ENCODE measurements at places on chromosomes 13 and 19.
A peak's percentile ranks its signal among the peaks of the same experiment; 100 is the strongest.

- no peaks in the 10 kb centered on the region for H3K36me3 ChIP-seq
- DNase-seq, result no peak
- peaks cover 20% of the 10 kb centered on the region for H3K27me3 ChIP-seq
Observed at GRCh38 chr19:54429545-54430227, 14.4 kb downstream of the TTYH1 start.

DNA sequence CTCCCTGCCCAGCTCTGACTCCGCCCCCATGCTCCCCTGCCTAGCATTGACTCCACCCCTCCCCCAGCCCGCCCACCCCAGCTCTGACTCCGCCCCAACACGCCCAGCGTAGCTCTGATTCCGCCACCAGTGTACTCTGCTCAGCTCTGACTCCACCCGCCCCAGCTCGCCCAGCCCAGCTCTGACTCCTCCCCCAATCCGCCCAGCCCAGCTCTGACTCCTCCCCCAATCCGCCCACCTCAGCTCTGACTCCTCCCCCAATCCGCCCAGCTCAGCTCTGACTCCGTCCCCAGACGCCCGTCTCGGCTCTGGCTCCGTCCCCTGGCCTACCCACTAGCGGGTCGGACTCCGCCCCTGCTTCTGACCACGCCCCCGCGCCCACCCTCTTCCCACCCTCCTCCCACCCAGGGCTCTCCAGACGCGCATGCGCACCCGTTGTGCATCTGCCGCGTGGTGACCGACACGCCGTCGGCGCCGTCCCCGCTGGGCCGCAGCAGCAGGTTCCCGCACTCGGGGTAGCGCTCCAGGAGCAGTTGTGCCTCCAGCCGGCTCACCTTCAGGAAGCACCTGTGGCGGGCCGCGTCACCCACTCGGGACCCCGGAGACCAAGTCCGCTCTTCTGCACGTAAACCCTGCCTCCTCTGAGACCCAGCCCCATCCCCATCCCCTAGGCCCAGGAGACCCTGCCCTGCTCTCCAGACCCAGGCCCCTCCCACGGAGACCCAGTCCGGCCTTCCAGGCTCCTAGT lies 10.2 kb downstream of the STAP2 start:
- H3K27me3 ChIP-seq, result no peaks in the 10 kb centered on the region
- peak overlapping the region; percentile 36 for H3K27ac ChIP-seq
- no peaks in the 10 kb centered on the region for H3K36me3 ChIP-seq
- peaks cover 18% of the 10 kb centered on the region for H3K4me1 ChIP-seq
- peak; percentile 93 for DNase-seq

- no peaks in the 10 kb centered on the region for H3K27me3 ChIP-seq
- no peak overlapping the region for H3K4me3 ChIP-seq
- H3K36me3 ChIP-seq, result peaks cover 20% of the 10 kb centered on the region
- H3K27ac ChIP-seq, result no peak overlapping the region
Observed at GRCh38 chr19:2527686-2528085, 51.8 kb downstream of the GADD45B start.

DNA sequence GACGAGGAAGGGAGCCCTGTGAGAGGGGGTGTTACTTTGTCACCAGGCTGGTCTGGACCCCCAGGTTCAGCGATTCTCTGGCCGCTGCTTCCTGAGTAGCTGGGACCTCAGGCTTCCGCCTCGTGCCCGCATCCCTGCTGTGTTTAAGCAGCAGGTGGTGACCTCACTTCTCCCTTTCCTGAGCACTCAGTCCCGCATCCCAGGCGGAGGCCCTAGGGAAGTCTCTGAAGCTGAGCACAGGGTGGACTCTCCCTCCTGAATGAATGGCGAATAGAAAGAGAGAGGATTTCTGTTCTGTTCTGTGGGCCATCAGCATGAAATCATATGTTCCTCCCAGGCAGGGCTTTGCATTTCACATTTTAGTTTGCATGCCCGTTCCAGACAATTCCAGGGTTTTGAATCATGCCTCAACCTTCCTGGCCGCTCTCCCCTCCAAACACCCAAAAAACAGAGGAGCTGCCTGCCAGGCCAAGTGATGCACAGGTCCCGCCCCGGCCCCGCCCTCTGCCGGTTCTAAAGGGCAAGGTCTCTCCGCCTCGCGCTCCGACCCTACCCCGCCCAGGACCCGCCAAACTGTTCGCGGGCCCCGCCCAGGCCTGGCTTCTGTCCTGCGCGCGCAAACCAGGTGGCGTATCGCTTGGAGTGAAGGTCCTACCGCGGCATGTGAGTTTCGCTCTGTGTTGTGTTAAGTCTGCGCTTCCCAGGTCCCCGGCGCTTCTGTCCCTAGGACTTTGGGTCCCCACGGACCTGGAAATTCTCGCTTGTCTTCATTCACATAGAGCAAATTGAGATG lies 35.1 kb upstream of the ZNF808 start:
- H3K27ac ChIP-seq, result no peak overlapping the region
- no peaks in the 10 kb centered on the region for H3K36me3 ChIP-seq
- DNase-seq, result peak; percentile 12
- no peaks in the 10 kb centered on the region for H3K4me1 ChIP-seq
- H3K27me3 ChIP-seq, result no peaks in the 10 kb centered on the region
- H3K4me3 ChIP-seq, result no peak overlapping the region

DNA sequence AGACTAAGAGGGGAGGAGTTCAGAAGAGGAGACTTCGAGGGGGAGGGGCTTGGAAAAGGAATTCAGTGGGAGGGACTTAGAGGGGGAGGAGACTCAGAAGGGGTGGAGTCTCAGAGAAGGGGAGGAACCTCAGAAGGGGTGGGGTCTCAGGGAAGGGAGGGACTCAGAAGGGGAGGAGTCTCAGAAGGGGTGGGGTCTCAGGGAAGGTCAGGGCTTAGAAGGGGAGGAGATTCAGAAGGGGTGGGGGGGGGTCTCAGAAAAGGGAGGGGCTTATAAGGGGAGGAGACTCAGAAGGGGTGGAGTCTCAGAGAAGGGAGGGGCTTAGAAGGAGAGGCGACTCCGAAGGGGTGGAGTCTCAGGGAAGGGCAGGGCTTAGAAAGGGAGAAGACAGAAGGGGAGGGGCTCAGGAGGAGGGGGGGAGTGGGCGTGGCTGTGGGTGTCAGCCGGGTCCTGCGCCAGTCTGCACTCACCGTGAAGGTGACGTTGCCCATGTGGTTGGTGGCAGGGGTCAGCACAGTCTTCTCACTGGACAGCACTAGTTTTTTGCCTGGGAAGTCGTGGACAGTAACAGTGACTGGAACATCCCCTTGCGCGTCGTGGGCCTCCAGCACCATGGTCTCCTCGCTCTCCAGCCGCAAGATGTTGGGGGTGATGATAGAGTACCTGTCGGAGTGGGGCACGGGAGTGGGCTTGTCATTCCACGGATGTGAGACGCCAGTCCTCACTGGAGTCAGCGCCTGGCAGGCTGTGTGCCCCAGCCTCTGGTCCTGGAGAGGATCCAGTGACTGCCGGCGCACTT lies 1.5 kb downstream of the C3 start:
- H3K4me3 ChIP-seq, result no peak overlapping the region
- no peaks in the 10 kb centered on the region for H3K36me3 ChIP-seq
- DNase-seq, result peak; percentile 44
- H3K27me3 ChIP-seq, result no peaks in the 10 kb centered on the region
- H3K27ac ChIP-seq, result no peak overlapping the region
- H3K4me1 ChIP-seq, result peaks cover 35% of the 10 kb centered on the region

- peaks cover 15% of the 10 kb centered on the region for H3K4me1 ChIP-seq
- peak overlapping the region; percentile 93 for H3K4me3 ChIP-seq
- DNase-seq, result peak; percentile 80
- H3K27me3 ChIP-seq, result peaks cover 3% of the 10 kb centered on the region
- no peaks in the 10 kb centered on the region for H3K36me3 ChIP-seq
Observed at GRCh38 chr19:18204394-18205199, 755 bp upstream of the RAB3A start.

GRCh38 chr13:28128926-28129325 lies 9.4 kb upstream of the PAN3 start:
- no peaks in the 10 kb centered on the region for H3K27me3 ChIP-seq
- no peaks in the 10 kb centered on the region for H3K36me3 ChIP-seq
- DNase-seq, result no peak
- no peak overlapping the region for H3K27ac ChIP-seq
- H3K4me1 ChIP-seq, result no peaks in the 10 kb centered on the region
- H3K4me3 ChIP-seq, result no peak overlapping the region

DNA sequence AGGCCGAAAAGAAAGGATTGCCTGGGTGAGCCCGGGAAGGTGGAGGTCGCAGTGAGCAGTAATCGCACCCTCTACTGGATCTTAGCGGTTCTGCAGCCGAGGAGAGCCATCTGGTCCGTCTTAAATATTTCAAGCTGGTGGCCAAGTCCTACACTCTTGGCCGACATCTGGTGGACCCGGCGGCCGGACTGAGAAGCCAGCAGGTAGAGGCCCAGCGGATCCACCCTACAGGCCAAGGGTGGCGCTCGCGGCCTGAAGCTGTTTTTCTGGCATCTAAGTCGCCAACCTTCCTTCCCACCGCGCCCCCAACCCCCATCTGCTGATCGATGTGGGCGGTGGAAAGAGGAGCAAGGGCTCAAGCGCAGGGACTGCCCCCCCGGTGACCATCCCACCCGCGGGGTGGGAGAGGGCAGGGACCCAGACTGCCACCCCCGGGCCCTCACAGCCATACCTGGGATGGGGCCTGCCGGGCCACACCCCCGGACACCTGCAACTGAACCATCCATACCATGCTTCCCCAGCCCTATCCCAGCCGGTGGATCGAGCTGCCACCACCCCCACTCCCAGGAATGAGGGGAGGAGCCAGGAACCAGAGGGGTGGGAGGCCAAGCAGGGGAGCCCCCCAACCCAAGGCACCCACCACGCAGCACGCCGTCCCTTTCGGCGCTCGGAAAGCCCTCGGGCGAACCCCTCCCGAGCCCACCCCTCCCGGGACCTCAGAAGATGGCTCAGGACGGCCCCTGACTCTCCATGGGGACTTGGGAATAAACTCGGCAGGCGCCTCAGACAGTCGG lies 46.3 kb upstream of the ZNF730 start:
- H3K4me1 ChIP-seq, result peaks cover 12% of the 10 kb centered on the region
- H3K4me3 ChIP-seq, result peak overlapping the region; percentile 20
- DNase-seq, result peak; percentile 16

DNA sequence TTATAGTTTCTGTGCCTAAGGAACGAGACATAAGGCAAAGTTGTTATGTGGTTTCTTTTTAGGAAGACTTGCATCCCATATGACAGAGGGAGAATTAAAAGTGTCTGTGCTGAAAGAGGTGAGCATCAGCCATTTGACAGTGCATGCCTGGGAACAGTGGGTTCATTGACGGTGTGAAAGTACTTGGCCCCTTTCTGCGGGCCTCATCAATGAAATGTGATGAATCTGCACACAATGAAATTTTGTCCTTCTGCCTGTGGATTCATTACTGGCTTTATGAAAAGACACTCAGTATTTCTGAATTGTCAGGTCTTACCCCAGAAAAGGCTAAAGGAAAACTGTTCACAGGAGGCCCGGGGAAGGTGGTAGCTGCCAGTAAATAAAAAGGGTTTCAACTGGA lies 295.8 kb downstream of the FOXO1 start:
- no peaks in the 10 kb centered on the region for H3K27me3 ChIP-seq
- H3K27ac ChIP-seq, result no peak overlapping the region
- H3K4me1 ChIP-seq, result peaks cover 25% of the 10 kb centered on the region
- H3K4me3 ChIP-seq, result no peak overlapping the region
- no peak for DNase-seq

- no peak for DNase-seq
- no peaks in the 10 kb centered on the region for H3K36me3 ChIP-seq
- no peak overlapping the region for H3K4me3 ChIP-seq
- no peak overlapping the region for H3K27ac ChIP-seq
- H3K27me3 ChIP-seq, result no peaks in the 10 kb centered on the region
Observed at GRCh38 chr19:31759359-31759758, 410.1 kb upstream of the TSHZ3 start.

GRCh38 chr13:37485756-37486155 lies 112.8 kb downstream of the POSTN start:
- no peaks in the 10 kb centered on the region for H3K27me3 ChIP-seq
- H3K4me1 ChIP-seq, result no peaks in the 10 kb centered on the region
- H3K36me3 ChIP-seq, result no peaks in the 10 kb centered on the region
- no peak overlapping the region for H3K4me3 ChIP-seq

GRCh38 chr13:90201676-90202460 lies 1145.6 kb upstream of the MIR17HG start:
- no peak overlapping the region for H3K27ac ChIP-seq
- no peaks in the 10 kb centered on the region for H3K27me3 ChIP-seq
- H3K4me1 ChIP-seq, result no peaks in the 10 kb centered on the region

DNA sequence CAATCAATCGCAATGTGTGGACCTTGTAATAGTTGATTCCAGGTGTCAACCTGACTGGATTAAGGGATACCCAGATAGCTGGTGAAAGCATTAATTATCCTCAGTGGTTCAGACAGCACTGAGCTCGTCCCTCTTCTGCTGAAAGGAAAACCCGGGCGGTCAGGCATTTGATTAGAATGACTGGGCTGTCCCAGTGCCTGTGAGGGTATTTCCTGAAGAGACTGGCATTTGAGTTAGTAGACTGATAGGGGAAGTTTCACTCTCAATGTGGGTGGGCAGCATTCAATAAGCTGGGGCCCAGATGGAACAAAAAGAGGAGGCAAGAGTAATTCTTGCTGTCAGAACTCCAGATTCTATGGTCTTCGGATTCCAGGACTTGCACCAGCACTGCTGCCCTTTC lies 31.9 kb downstream of the KPNA3 start:
- H3K4me3 ChIP-seq, result no peak overlapping the region
- no peaks in the 10 kb centered on the region for H3K27me3 ChIP-seq
- H3K36me3 ChIP-seq, result no peaks in the 10 kb centered on the region
- no peak overlapping the region for H3K27ac ChIP-seq
- DNase-seq, result no peak

DNA sequence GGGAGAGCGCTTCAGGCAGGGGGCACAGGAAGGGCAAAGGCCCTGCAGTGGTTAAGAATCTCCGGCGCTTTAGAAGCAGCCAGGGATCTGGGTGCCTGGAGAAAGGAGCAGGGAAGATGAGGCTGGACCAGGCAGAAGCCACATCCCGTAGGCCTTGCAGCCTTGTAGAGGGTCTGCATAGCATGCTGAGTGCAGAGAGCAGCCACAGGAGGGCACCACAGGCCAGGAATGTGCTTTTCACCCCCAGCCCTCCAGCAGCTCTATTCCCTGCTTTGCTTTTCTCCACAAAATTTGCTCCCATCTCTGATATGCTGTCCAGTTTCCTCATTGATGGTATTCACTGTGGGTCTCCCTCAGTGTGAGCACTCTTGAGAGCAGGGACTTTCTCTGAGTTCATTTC lies 5.7 kb downstream of the WDR62 start:
- no peak overlapping the region for H3K4me3 ChIP-seq
- no peak overlapping the region for H3K27ac ChIP-seq
- H3K36me3 ChIP-seq, result no peaks in the 10 kb centered on the region
- peaks cover 1% of the 10 kb centered on the region for H3K4me1 ChIP-seq
- peak; percentile 29 for DNase-seq

DNA sequence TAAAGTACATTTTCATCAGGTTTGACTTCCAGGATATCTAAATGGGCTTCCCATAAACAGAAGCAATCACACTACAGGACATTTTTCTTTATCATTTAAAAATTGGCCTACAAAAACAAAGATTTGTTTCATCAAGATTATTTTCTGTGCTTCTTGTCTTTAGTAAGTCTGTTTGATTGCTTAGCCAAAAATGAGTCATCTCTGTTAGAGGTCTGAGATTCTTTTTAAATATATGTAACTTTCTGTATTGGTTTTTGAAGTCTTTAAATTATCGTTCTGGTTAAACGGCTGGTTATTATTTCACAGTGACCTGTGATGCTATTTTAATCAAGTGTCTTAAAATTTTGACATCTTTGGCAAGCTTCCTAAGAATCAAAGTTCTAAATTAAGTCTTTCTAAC lies 62.7 kb downstream of the SLITRK1 start:
- DNase-seq, result no peak
- no peak overlapping the region for H3K27ac ChIP-seq
- no peaks in the 10 kb centered on the region for H3K36me3 ChIP-seq
- no peaks in the 10 kb centered on the region for H3K27me3 ChIP-seq
- no peak overlapping the region for H3K4me3 ChIP-seq
